AG09319 (cell line): ENCODE measurements at places on chromosomes 12 and 14.

GRCh38 chr12:59808317-59808910, 212.6 kb downstream of the SLC16A7 start:
- no peak for DNase-seq

DNA sequence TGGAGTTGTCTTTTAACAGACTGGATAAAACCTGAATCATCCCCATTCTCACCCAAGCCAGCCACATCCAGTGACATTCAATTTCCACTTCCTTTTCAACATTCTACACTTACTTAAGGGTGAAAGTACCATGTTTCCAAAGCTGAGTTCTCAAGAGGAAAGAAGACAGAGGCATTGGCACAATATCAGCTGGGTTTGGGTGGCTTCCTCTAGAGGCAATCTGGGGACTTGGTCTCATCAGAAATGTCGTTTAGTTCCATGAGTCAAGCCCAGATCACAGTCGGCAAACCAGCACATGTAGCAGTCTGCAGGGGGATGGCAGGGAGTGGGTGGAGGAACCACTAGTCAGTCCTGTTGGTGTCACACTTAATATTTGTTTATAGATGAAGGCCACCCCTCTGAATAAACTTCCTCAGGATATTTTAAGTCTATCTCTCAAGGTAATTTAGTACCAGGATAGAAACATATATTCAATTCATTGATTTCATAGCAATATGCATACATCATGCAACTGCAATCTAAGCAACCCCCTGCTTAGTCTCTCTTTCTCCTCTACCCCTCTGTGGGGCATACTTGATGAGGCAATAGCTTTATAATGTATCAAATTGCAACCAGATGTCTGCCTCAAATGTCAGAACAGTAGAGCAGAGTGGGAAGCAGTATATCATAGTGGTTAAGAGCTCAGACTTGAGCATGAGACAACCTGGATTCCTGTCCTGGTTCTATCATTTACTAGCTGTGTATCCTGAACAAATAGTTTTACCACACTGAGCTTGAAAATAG, 3.0 kb downstream of the SRRM4 start:
- DNase-seq: no peak

DNA sequence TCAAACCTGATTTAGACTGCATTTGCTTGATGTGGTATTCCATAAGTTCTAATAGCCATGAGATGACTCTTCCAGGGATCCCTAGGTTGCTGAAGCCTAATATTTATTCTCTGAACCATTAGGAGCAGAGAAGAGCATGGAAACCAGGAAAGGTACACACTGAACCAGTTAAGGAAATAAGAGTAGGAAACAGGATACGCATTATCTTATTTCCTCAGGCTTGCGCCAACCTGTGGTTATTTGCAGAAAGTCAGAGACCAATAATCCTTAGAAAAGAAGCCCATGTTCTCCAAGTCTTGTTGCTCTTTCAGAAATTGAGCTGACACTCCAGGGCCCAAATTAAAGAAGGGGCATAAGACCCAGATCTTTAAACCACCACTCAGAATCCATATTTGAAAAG, 41.8 kb upstream of the SMUG1 start:
- no peak for DNase-seq

DNA sequence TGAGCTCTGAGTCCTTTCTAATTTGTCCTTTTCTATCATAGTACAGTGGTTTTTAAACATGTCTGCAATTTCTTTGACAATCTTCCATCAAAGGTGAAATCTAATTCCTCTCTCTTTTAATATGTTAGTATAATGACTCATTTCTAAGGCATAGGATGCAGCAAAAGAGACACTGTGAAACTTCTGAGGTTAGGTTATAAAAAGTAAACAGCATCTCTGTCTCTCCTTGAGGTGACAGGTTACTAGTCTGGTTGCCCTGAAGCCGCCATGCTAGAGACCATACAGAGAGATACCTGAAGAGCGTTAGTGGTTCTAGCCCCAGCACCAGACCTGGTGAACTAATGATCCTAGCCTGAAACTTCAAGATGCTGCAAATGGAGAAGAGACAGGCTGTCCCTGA, 114.3 kb downstream of the PPM1A start:
- no peak for DNase-seq

- no peak for DNase-seq
These were observed 326.8 kb upstream of the RTL1 start for GRCh38 chr14:101230161-101230850.

GRCh38 chr14:103561381-103562178, 877 bp downstream of the BAG5 start:
- DNase-seq: no peak

DNA sequence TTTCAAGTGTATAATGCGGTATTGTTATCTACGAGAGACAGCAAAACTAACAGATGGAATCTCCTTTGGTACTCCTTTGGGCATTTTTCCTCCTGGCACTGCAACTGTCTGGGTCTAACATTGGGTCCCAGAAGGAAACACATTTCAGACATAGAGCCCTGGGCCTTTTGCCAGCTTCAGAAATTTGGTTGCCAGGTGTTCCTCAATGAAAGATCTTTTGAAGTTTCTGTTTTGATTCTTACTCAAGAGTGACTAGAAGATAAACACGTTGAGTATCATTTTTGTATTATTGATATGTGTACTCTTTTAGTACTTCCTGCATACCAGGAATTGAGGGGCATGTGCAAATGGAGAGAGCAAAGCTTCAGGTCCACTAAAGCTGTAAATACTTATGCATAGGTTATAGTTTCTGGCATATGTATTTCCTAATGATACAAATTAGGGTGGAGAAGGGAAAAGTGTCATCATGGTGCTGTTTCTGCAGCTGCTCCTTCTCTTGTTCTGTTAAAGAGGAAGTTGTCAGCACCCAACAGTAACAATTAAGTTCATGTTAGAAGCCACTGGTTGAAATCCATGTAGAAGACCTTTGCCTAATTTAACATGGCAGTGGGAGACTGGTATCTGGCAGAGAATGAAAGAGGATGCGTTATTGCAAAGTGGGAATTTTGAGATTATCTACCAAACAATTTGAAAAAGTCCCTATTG, 53.5 kb downstream of the SLC38A6 start:
- no peak for DNase-seq

DNA sequence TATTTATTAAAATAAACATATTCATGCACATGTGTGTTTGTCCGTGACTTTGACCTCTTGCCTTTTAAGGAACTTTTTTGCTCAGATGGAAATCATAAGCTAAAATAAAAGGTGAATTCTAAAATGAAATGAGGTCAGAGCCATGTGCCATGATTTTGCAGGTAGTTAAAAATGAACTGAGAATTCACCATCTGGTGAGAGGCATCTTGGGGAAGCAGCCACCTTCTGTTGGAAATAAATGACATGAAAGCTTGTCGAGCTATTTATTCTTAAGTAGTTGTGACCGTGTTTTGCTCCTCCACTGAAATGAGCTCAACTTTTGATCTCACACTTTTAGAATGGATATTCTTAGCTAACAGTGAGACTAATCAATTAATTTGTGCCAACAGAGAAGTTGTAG, 56.8 kb upstream of the CNOT2 start:
- no peak for DNase-seq

GRCh38 chr14:100107236-100107635, 42.0 kb downstream of the EVL start:
- DNase-seq: no peak

DNA sequence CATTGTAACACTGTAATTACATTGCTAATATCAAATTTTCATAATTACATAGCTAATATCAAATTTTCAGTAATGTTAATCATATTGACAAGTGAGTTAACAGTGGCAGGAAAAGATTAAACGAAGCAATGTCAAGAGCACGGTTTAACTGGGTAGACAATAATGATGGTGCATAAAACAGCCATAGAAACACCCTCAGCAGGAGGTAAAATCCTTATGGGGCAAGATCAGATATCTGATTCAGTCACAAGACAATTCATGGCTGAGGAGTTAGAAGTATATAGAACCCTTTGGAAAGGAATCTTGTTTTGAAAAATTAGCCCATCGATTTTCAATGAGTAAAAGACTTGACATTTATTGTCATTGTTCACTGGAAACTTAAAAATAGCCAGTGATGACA, 190.6 kb downstream of the SLC2A13 start:
- no peak for DNase-seq

GRCh38 chr12:21558100-21558679, 32.1 kb downstream of the SPX start:
- DNase-seq: no peak

GRCh38 chr12:129409281-129409680, 494.5 kb downstream of the TMEM132D start:
- no peak for DNase-seq

- DNase-seq: no peak
These were observed 47.4 kb upstream of the PARP11 start for GRCh38 chr12:3920351-3921150.

GRCh38 chr14:90624732-90625400, 191.4 kb downstream of the TTC7B start:
- no peak for DNase-seq
